ENCODE measurements at places on chromosomes 2 and 18.

- DNase-seq: no peak
Observed at GRCh38 chr2:156765043-156765442, 328.9 kb downstream of the GPD2 start.

GRCh38 chr2:105571445-105571987 lies 172.7 kb upstream of the FHL2 start:
- DNase-seq: no peak

GRCh38 chr2:12008425-12009061 lies 262.1 kb downstream of the LPIN1 start:
- DNase-seq: no peak

DNA sequence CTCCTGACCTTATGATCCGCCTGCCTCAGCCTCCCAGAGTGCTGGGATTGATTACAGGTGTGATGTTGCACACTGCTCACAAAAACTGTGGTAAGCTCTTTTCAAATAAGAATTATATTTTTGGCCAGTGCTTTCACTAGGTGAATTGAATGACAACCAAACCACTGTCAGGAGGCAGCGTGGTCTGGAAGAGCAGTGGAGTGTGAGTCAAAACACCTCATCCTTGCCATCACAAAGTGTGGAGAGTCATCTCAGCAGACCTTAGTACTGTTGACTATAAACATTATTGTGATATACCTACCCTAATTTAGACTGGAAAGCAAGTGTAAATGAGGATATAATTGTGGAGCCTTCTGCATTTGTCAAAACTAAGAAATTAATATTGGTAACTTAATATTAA lies 61.3 kb downstream of the UBE2E3 start:
- no peak for DNase-seq

DNA sequence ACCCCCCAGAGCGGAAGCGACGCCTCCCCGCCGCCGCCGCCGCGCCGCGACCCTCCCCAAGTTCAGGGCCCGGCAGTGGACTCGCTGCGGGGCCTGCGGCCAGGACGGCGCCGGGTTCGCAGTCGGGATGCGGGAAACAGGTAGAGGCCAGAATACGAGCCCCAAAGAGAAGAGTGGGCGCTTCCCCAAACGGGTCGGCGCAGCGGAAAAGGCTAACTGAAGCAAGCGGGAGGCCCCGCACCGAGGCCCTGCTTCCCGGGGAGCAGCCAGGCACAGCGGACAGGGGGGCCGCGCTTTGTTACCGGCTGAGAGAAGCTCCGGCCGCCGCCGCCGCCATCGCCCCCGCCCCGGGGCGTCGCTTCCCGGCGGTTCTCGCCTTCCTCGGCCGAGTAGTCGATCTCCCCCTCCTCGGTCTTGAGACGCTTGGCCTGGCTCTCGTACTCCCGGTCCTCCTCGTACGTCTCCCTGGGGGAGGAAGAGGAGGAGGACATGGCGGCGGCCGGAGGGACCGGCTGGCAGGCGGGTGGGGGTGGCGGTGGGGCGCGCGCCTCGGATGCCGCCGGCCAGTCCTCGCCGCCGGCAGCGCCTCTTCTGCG lies 494 bp downstream of the HNRNPLL start:
- DNase-seq: peak; percentile 19

DNA sequence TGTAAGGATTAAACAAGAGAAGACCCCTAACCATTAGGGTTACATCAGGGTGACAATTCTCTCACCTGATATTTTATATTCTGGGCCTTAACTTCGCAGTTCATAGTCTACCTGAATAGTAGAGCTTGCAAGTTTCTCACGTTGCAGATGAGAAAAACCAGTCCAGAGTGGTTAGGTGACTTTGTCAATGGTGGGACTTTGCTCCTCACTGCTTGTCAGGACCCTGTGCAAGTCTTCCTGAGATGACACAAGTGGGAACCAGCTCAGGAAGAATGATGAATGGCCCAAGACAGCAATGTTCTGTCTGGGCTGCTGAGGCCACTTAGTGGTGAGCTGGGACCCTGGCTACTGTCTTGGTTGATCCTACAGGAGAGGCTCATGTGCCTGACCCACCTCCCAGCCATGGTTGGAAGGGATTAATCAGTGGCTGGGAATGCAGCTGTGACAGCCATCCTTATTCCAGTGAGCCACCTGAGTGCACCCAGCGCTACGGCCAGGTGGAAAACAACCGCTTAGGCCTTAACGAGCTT lies 16.9 kb downstream of the LGALSL start:
- DNase-seq: no peak

DNA sequence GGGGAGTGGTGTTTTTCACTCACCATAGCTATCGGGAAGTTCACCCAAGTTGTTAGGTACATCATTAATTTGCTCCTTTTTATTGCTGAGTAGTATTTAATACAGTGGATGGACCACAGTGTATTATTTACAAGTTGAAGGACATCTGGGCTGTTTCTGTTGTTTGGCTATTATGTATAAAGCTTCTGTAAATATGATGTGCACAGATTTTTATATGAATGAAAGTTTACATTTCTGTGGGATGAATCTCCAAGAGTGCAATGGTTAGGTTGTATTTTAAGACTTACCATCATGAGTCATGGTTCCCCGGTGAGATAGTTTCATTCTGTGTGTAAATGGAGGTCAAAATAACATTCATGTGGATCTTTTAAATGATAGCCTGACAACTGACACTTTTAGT lies 337.4 kb downstream of the PTPRM start:
- no peak for DNase-seq

DNA sequence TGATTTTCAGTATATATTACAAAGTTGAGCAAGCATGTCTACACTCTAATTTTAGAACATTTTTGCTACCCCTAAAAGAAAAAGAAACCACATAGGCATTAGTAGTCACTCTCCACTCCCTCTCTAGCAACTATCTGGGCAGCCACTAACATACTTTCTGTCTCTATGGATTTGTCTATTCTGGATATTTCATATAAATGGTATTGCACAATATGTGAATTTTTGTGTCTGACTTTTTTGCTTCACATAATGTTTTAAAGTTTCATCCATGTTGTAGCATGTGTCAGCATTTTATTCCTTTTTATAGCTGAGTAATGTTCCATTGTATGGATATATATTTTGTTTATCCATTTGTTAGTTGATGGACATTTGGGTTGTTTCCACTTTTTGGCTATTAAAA lies 232.5 kb upstream of the CTAGE1 start:
- no peak for DNase-seq

DNA sequence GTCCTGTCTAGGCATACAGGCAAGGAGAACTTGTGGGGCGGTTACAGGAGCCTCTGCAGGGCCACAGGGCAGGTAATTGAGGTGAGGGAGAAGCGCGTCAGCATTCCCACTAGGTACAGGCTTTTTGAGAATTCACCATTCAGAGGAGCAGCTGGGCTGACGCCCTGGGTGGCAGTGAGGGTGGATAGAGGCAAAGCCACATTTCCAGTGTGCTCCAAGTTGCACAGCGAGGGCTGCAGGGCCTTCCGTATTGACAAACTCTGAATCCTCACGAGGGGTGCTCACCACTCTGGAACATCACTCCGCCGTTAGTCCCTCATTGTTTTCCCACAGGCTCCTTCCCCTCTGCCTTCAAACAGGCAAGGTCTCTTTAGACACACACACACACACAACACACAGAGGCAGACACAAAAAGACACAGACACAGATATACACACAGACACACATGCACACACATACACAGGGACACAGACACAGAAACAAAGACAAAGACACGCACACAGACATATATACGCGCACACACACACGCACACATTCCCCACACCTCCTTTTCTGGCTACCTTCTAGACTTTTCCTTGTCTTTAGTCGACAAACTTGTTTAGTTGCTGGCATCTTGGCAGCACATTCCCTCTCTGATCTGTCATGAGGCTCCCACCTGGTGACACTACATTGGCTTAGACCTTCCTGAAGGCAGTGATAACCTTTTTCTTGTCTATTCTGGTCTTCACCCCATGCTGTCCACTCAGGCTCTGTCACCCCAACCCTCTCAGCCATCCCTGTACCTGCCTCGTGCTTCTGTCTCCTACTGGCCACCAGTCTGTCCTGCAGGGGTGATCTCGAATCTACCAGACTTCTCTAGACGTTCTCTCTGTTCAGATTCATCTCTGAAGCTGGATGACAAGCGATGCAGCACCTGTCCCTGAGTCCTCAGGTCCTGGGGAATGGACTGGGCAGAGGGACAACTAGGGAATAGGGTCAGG lies 136.8 kb downstream of the ALPK2 start:
- no peak for DNase-seq

DNA sequence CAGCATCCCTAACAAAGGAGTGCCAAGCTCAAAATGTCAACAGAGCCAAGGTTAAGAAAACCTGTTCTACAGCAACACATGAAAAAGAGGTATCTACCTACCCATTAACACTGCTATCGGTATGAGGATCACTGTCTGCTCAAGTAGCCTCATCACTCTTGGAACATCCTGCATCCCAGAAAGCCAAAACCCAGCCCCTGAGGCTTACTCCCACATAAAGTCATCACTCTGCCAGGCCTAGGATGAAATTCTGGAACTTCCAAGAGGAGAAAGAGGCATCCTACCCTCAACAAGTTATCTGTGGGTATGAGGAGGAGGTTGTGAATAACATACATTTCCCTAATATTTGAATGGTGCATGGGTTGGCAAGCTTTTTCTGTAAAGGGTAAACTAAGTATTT lies 25.5 kb downstream of the CDH2 start:
- no peak for DNase-seq

DNA sequence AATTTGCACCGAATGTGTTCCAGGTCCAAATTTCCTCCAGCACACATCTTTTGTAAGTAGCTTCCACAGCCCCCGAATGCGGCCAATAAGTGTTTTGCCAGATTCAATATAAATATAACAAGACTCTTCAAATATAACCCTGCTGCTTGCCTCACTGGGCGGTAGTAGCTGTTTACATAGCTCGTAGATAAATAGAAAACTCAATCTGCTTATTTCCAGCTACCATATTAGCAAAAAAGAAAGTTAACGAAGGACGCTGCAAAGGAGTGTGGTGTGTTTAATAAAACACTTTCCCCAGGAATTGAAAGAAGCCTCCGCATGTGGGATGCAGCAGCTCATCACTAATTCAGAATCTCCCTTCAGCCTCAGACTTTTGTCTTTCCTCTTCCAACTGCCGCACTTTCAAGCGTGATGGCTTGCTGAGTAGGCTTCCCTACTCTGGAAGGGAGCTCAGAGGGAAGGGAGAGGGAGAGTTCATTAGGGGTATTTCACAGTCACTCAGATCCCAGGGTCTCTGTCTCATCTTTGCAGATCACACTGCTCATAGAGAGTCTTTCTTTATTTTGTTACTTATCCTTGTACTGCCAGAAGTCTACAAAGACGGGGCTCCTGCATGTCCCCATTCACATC lies 367.0 kb downstream of the RND3 start:
- no peak for DNase-seq

- DNase-seq: no peak
Observed at GRCh38 chr2:32931945-32932709, 14.6 kb upstream of the LTBP1 start.

DNA sequence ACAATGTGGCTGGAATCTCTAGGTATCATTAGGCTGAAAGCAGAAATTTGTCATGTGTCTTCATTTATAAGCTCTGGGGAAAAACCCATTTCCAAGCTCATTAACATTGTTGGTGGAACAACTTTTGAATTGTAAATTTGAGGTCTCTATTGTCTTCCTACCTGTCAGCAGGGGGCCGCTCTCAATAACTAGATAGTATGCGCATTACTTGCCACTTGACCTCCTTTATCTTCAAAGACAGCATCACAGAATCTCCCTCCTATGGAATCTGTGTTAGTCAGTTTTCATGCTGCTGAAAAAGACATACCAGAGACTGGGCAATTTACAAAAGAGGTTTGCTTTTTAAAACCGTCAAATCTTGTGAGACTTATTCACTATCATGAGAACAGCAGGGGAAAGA lies 223.1 kb downstream of the CALCRL start:
- no peak for DNase-seq

DNA sequence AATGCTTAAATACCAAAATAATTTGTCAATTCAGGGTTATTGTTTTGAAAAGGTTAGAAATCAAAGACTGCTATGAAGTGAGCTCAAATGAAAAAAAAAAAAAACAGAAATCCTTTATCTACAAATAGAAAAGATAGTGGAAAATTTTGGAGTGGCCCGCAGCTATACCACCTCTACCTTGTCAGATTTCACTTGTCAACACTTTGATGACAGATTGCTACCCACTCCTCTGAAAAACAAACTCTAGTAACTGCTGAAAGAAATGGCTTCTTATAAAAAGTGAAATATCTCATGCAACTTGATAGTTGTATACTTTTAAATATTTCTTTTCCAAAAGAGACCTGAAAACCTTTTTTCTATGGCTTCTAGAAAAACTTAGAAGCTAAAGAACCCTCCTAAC lies 84.5 kb downstream of the WDPCP start:
- DNase-seq: no peak
